ENCODE measurements at places on chromosomes 1 and 21. TPM values are rescaled to one million over a fixed set of nuclear protein-coding genes. Genes with fewer than 3 reads are reported as not detected.

OR2L13 gene
- total RNA-seq = not detected

GRCh38 chr1:17236779-17237560, 11.9 kb upstream of the PADI3 start:
- H3K27ac ChIP-seq = no peak overlapping the region
- DNase-seq = peak; percentile 89
- peaks cover 4% of the 10 kb centered on the region for H3K4me1 ChIP-seq
- H3K4me3 ChIP-seq = no peak overlapping the region
- H3K27me3 ChIP-seq = peaks cover 17% of the 10 kb centered on the region
- no peaks in the 10 kb centered on the region for H3K36me3 ChIP-seq

FCRLB gene
- 1.1 TPM for total RNA-seq

FCRL1 gene
- total RNA-seq = not detected

WNT9A gene
- total RNA-seq = 0.50 TPM

DNA sequence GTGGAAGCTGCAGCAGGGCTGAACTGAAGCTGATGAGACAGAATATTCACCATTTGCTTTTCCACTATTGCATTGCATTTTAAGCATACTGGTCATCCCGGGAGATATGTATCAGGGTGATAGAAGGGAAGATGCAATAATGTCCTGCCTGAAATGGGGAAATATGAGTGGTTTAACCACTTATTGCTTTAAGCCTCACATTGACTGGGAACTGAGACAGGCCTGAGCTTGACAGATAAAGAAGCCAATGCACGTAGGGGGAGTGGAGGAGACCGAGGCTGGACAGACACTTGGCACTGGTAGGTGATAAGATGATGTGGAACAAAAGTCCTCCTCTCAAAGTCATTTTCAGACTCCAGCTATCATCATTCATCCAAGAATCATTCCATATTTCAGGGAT, 911.7 kb upstream of the NCAM2 start:
- no peaks in the 10 kb centered on the region for H3K27me3 ChIP-seq
- DNase-seq = no peak
- no peaks in the 10 kb centered on the region for H3K4me1 ChIP-seq
- H3K36me3 ChIP-seq = no peaks in the 10 kb centered on the region

All from activated CD8-positive, alpha-beta memory T cell treated with anti-CD3 and anti-CD28 coated beads, Interleukin-2, amount 10 ng/mL, durations not matched to agents 7 days and 5 days (primary cell).